ENCODE measurements at places on chromosomes 2 and 18.

- no peak for DNase-seq
Measured at GRCh38 chr18:5546660-5547059, 2.9 kb upstream of the EPB41L3 start.

GRCh38 chr18:42258301-42258965 lies 303.4 kb downstream of the PIK3C3 start:
- DNase-seq, result no peak

DNA sequence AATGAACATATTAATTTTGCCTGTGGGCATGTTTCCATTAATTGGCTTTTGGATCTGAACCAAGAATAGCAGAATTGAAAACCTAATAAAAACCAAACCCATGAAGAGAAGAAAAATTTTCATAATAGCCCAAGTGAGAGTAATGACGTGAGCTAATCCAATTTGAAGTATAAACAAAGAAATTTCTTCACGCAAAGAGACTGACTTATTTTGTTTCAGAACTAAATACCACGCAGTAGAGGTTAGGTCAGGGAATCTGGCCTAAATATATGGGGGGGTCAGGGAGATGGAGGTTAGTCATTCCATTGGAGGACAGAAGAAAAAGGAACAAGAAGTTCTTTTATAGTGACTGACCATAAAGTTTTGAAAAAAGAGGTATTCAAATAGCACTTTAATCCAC lies 94.1 kb upstream of the CYP1B1 start:
- DNase-seq, result no peak

DNA sequence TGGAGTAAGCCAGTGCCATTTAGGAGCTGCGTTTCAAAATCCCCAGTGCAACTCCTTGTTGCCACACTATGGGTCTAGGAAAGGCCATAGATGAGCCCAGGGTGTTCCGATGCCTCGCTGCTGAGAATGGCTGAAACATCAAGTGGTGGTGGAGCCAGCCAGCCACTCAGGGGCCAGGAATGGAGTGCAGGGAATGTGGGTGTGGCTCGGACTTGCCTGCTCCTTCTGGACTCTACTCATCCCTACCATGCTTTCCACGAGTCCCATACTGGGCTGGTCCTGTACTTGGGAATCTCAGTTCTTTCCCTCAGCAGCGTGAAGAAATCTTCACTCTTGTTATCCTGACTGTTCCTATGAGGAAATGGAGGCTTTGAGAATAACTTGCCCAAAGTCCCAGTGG lies 143.5 kb downstream of the INSIG2 start:
- DNase-seq, result no peak

DNA sequence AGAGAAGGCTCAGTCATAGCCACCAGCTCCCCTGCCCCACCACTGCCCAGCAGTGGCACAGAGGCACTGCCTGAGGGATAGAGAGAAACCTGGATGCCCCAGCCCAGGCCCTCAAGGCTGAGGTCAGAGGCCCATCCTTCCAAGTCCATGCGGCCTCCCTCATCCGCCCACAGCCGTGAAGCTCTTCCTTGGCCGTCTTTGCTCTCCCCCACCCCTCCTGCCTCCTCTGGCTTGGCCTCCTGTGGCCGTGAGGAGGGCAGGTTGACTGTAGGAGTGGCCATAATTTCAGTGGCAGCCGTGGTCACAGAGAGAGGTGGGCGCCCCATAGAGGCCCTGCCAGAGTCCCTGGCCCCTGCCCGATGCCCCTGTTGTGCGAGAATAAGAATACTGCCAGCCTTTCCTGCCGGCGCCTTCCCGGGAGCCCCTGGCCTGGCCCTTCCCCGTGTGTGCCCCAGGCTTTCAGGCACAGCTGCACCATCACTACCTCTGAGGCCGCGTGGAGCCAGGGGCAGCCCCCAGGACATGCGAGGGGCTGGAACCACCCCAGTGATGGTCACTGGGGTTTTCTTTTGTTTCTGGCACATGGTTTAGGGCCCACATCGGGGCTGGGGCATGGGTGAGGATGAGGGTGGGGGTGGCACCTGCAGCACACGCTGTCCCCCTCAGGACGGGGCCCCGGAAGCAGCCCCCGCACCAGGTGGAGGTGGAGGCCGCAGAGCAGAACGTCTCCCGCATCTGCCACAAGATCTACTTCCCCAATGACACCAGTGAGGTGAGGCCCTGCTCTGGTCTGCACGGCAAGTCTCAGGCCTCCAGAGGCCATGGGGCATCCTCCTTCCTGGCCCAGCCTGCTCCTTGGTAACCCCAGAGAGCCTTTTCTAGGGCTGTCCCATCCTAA lies 13.1 kb upstream of the GPR17 start:
- no peak for DNase-seq

- DNase-seq, result no peak
Measured at GRCh38 chr2:232698556-232699091, 1.5 kb downstream of the GIGYF2 start.

GRCh38 chr2:50658883-50659282 lies 373.0 kb downstream of the NRXN1 start:
- DNase-seq, result no peak

DNA sequence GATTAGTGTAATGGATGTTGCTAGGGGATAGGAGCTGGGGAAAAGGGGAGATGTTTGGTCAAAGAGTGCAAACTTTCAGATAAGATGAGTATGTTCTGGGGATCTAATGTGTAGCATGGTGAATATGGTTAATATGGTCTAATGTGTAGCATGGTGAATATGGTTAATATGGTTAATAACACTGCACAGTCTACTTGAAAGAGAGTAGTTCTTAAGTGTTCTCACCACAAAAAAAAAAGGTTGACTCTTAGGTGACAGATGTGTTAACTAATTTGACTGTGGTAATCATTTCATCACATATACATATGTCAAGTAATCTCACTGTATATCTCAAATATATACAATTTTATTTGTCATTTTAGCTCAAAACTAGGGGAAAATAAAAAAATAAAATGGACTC lies 121.3 kb upstream of the CD226 start:
- DNase-seq, result no peak

DNA sequence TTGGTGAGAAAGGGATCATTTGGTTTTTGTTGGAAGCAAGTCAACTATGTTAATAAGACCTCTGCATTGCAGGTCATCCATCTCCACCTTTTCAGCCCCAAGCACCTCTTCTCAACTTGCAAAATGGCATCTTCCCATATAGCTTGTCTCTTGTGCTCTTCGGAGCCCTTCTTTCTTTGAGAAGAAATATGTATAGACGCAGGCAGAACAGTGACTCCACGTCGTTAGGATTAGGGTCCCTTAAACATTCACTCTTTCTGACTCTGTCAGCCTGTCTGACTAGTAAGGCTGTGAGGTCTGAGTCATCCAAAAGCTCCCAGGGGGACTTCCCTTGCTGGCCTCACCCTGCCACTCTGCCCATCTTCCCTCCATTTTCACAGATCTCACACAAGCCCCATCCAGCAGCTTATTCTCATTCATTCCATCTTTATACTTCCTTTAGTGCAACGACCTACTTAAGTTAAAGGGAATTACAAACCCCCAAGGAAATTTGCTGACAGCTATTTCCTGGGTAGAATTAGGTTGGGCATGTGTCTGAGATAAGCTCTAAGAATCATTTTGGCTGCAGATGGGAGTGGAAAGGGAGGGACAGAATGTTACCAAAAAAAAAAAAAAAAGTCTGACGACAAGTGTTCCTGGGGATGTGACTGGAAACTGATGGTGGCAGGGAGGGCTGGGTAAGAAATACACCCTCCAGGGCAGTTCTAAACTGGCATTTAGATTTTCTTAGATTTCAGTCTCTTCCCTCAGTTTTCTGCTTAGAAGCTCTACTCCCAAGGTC lies 37.7 kb upstream of the MEX3C start:
- DNase-seq, result peak; percentile 23

GRCh38 chr2:172839446-172839845 lies 103.8 kb downstream of the RAPGEF4 start:
- no peak for DNase-seq

DNA sequence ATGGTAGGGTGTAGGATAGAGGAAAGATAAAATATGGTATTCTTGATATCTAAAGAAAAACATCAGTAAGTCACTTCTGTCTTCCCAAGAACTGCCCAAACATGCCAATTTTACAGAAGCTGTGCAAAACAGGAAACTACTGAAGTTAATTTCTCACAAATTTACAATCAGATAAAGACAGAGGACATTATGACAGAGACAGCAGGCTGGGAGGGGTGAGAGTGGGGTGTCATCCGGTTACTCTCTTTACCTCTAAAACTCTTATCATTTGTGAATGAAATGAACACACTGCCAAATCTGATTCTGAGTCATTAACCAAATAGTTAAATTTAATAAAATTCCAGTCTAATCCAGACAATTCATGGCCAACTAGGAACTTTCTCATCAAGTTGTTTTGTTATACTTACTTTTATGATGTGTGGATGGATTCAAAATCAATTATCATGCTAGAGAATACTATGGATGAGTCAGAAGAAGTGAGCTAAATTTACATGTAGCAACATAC lies 323.2 kb upstream of the MEX3C start:
- no peak for DNase-seq

- DNase-seq, result no peak
Measured at GRCh38 chr2:30310955-30311354, 79.6 kb downstream of the LBH start.

DNA sequence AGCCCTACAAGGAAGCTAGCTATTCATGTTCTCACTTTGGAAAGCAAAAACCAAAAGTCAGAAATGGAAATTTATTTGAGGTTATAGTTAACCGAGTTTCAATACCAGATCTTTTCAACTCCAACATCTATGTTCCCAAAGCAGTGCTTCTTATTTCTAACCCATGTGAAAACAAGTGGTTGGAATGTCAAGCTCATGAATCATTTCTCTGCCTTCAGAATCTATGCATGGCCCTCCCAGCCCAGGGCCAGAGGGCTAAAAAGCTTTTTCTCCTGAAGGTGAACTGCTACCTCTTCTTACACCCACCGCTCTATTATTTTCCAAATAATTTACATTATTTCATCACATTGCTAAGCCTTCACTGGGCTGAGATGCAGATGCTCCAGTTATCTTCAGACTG lies 158.4 kb downstream of the SP3 start:
- no peak for DNase-seq

GRCh38 chr2:165958313-165958960 lies 4.9 kb upstream of the TTC21B start:
- no peak for DNase-seq

- no peak for DNase-seq
Measured at GRCh38 chr2:181780047-181780651, 99.8 kb upstream of the NEUROD1 start.

DNA sequence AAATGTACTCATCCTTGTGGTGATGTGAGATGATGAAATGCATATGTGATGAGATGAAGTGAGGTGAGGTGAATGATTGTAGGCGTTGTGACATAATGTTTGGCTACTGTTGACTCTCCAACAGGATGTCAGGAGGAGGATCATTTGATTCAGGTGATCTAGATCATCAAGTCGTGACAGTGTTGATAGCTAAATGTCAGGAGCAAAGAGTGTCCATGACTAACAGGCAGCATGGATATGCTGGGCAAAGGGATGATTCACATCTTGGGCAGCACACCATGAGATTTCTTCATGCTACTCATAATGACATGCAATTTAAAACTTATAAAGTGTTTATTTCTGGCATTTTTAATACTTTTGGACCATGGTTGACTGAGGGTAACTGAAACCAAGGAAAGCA lies 40.2 kb upstream of the UBXN4 start:
- no peak for DNase-seq

DNA sequence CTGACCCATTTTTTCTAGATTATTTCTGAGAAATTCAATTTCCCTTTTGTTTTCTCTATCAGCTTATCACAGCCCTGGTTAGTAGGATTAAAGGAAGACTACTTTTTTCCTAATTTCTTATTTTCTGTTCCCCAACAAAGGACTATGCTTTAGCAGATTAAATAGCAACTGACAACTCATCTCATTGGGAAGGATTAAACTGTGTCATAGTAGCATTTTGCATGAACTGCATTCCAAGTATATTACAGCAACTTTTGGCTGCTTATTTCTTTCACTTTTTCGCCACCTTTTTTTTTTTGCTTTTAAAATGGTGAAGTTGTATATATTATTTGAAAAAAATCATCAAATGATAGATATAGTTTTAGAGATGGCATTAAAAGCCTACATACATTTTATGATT lies 570.3 kb downstream of the FBXO15 start:
- no peak for DNase-seq

- no peak for DNase-seq
Measured at GRCh38 chr18:40867459-40867858, 1087.6 kb upstream of the PIK3C3 start.

DNA sequence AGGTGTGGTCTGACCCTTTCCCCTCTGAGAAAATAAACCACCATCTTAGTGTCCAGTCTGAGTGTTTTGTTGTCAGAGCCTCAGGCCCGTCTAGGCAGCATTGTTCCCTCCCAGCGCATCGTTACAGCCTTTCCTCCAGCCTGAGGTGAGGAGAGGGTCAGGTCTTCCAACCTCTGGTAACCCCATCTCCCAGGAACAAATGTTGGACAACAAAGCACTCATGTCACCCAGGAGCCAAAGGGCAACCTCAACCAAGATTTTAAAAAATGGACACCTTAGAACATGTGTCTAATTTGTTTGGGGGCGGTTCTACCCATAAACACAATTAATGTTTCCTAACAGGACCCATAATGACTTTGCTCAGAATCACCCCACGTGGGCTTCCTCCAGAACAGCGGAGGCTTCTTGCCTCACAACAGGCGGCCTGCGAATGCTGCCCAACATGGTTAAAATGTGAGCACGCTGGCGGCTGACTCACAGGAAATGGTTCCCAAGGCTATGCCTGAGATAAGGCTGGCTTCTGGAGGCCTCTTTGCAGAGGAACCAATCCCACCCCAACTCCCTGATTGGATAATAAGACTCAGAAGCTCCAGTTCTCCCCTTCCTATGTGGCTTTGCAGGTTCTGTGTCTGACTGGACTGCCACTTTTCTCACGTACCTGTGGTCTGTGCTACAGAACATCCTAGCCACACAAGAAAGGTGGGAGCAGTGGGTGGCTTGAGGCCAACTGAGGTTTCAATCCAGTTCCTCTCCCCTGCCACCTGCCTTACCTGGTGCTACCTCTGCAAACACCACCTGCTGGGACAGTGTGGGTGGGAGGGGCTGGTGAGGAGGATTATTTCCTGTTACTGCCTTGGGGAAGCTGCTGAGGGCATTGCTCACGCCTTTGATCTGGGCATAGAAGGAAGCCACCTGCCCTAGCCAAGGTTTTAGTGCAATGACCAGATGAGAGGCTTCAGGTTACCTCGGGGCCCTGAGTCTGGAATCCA lies 108.8 kb downstream of the B3GNT2 start:
- DNase-seq, result peak; percentile 45

- no peak for DNase-seq
Measured at GRCh38 chr2:65049010-65049639, 7.1 kb upstream of the CEP68 start.

- DNase-seq, result no peak
Measured at GRCh38 chr2:192448881-192449280, 254.1 kb upstream of the TMEFF2 start.

DNA sequence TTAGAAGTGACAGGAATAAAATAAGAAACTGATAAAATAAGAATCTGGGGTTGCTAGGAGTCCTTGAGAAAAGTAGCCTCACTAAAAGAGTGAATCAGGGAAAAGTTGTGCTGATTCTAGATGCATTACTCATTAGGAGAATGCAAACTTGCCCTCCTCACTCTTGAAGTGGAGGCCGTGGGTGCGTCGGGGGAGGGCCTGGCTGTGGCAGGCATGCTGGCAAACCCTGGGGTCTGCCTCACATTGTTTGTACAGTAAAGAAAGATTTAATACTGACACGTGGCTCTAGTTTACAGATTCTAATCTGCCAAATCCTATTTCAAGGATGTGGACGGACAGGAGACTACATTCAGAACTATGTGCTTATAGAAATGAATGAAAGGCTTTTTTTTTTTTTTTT lies 41.9 kb downstream of the TANC1 start:
- DNase-seq, result no peak

Data from stimulated activated CD4-positive, alpha-beta T cell treated with anti-CD3 and anti-CD28 coated beads, Interleukin-4, amount 100 ng/mL, for 24 hours (primary cell).